A549 treated with dexamethasone at 1 μM for 4 hours (cell line): ENCODE measurements at places on chromosomes 7 and 10. TPM values are rescaled to one million over a fixed set of nuclear protein-coding genes. Genes with fewer than 3 reads are reported as not detected.

The SPDYE9 gene
- not detected in 5 replicates for total RNA-seq

The TMEM270 gene
- 0.11 to 0.25 TPM (median 0.21 TPM) in 5 replicates for total RNA-seq

The CTAGE8 gene
- total RNA-seq: not detected in 5 replicates

The SHTN1 gene
- 22.5 to 32.4 TPM (median 26.4 TPM) in 5 replicates for total RNA-seq

The CYP2C19 gene
- 0.11 TPM in 1 of 5 replicates, not detected in the others for total RNA-seq

The TMEM243 gene
- 22.8 to 24.9 TPM (median 23.9 TPM) in 5 replicates for total RNA-seq

The NOS3 gene
- 0.22 to 0.70 TPM (median 0.42 TPM) in 5 replicates for total RNA-seq

The TNRC18 gene
- 42.4 to 62.3 TPM (median 57.1 TPM) in 5 replicates for total RNA-seq

The DEPP1 gene
- total RNA-seq: 2.4 to 3.4 TPM (median 3.2 TPM) in 5 replicates

The ARMC3 gene
- total RNA-seq: 0.63 to 1.0 TPM (median 0.89 TPM) in 5 replicates

The MYL7 gene
- total RNA-seq: not detected in 5 replicates

The COL17A1 gene
- total RNA-seq: 1.6 to 2.2 TPM (median 1.7 TPM) in 5 replicates
